Stimulated activated CD4-positive, alpha-beta T cell treated with anti-CD3 and anti-CD28 coated beads, Interleukin-1b, Interleukin-23, amount 100 ng/mL, for 1 hour (primary cell): ENCODE measurements at places on chromosomes 6 and 20.

DNA sequence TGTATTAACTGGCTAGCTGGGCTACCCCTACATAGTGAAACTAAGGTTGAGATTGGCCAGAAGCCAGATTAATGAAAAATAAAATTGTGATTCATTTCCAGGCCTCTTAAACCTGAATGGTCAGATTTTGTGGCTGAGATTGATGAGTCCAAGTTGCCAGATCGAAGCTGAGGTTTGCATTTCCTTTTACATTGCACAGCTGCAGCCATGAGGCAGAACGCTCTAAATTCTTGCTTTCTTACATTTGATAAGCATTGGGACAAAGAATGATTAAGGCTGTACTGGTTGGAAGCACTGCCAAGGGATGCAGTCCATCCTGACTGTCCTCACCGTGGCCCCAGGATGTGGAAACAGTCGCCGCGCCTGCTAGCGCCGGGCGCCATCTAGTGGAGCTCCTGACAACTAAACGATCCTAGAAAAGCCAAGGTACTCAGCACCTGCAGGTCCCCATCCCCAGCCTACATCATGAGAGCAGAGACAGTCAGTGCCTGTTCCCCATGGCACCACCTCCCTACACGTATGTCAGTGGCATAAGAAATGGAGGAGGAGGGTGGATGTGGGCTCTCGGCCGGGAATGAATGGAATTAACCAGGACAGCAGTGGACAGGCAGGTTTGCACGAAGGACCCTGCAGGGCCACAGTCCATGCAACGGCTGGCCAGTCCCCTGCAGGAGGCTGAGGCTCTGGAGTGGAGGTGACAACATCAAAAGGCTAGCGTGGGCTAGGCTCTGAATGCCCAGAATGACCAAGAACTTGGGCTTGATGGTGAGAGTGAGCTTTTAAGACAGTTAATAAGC, 19.0 kb downstream of the PXDC1 start:
- DNase-seq, result peak; percentile 45

DNA sequence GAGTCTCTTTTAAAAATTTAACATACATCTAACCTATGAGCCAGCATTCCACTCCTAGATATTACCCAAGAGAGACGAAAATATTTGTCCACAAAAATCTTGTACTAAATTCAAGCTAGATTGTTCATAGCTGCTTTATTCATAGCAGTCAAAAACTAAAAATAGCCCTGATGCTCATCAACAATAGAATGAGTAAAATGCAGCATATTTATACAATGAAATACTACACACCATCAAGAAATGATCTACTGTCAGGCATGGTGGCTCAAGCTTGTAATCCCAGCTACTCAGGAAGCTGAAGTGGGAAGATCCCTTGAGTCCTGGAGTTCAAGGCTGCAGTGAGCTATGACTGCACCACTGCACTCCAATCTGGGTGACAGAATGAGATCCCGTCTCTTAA, 22.0 kb upstream of the SRC start:
- no peak for DNase-seq

DNA sequence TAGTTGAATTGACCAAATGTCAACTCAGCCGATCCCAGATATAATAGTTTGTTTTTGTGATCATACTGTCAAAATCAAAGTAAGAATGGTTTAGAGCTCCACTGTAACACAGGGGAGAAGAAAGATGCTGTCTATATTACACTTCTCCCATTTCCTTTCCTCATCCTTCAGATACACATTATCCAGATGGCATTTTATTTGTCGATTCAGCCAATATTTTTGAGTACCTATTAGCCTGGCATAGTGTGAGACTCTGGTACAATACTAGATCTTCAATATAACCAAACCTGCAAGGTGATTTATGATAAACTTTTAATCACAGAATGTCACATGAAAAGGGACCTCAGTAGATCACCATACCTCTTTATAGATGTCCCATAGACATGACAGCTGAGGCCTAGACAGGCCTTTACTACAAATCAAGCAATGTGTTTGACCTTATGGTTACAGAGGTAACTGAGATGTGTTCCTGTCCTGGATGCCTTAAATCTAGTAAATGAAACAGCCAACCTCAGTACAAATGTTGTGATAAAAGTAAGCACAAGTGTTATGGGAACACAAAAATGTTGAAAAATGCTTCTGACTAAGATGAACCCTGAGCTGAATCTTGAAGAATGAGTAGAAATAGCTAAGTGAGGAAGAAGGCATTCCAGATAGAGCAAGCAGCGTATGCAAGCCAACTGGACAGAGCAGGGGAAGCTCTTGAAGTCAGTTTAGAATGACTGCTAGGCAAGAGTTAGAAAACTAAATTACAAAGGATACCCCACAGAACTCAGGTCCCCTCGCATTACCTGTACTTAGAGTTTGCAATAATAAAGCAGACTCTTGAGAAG, 1.9 kb downstream of the FBXO9 start:
- no peak for DNase-seq

GRCh38 chr6:135853986-135854385, 2.5 kb downstream of the PDE7B start:
- no peak for DNase-seq

DNA sequence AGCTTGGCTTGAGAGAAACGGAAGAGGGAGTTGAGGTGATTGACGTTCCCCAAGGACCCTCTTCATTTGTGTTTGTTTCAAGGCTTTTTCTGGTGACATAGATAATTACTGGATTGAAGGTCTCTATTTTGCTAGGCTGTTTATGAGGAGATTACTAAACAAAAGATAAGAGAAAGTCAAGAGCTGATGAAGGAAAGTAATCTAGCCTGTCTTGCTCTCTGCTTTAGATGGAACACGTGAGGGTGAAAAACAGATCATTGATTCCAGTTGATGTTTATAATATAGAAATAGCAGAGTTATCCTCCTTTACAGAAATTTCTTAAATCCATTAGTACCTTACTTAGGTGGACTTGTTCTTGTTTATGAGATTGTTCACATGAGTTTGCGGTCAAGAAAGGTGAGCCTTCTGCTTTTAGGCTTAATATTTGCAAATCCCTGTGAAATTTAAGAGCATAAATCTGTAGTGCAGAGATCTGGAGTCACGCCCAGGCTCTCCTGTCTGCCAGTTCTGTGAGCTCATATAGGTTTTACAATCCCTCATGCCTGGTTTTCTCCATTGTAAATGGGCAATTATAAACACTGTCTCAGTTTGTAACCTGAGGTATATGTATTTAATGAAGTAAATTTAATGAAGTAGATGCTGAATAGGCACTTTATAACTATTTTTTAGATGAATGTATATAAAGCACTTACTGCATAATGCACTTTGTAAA, 272.8 kb downstream of the NKAIN2 start:
- DNase-seq, result no peak

DNA sequence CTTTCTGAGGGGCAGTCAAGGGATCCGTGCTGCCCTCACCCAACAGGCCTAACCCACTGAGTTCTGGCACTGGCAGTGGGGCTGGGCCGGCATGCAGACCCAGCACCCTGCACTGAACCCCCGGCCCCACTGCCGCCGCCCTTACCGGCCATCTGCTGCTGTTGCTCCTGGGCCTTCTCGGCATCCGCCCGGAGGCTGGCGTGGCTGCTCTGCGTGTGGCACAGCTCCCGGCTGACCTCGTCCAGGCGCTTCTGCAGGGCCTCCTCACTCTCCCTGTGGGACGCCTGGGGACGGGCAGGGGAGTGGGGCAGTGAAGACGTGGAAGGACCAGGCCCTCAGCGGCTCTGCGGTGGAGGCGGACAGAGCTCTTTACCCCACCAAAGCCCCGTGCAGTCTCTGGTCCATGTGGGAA, 52.4 kb downstream of the RRBP1 start:
- no peak for DNase-seq

- DNase-seq, result no peak
Observed at GRCh38 chr6:166927240-166927934, 29.0 kb downstream of the RNASET2 start.
